Natural killer cell (primary cell): ENCODE measurements at places on chromosomes 4 and X. TPM values are rescaled to one million over a fixed set of nuclear protein-coding genes. Genes with fewer than 3 reads are reported as not detected.

PLCXD1 gene
- total RNA-seq = 16.6 TPM

ASB9 gene
- not detected for total RNA-seq

EXOC1L gene
- not detected for total RNA-seq

KLHL4 gene
- not detected for total RNA-seq

SGMS2 gene
- 0.16 TPM for total RNA-seq

GRK4 gene
- total RNA-seq = 2.0 TPM
